ENCODE measurements at places on chromosomes 7 and 10.

DNA sequence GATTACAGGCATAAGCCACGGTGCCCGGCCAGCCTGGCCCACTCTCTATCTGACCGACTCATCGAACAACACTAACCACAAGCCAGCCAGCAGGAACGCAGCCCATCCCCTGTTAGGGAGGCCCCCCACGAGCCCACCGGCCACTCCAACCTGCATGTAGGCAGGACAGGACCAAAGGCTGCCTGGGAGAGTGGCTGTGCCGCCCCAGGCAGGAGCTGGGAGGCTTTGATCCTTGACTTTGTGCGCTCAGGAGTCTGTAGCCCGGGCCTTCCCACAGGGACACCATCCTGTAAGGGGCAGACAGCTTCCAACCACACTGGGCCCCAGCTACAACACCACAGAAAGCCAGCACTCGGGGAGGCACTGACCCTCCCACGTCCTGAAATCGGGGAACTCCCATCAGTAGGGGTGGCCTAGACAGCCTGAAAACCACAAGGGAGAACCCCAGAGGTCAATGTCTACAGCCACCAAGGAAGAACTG, 29.4 kb downstream of the GRID1 start:
- DNase-seq: no peak

- no peak for DNase-seq
Measured at GRCh38 chr7:108598914-108599580, 29.4 kb downstream of the DNAJB9 start.

GRCh38 chr10:44467090-44467489, 82.2 kb upstream of the CXCL12 start:
- DNase-seq: no peak

- no peak for DNase-seq
Measured at GRCh38 chr7:111090846-111091245, at the start of gene LRRN3. Gene LRRN3, plus strand, starts transcription at chr7:111091127. Its CDS starts 31,646 bp downstream, at chr7:111122773.

- no peak for DNase-seq
Measured at GRCh38 chr7:20474249-20474648, 141.2 kb upstream of the ABCB5 start.

DNA sequence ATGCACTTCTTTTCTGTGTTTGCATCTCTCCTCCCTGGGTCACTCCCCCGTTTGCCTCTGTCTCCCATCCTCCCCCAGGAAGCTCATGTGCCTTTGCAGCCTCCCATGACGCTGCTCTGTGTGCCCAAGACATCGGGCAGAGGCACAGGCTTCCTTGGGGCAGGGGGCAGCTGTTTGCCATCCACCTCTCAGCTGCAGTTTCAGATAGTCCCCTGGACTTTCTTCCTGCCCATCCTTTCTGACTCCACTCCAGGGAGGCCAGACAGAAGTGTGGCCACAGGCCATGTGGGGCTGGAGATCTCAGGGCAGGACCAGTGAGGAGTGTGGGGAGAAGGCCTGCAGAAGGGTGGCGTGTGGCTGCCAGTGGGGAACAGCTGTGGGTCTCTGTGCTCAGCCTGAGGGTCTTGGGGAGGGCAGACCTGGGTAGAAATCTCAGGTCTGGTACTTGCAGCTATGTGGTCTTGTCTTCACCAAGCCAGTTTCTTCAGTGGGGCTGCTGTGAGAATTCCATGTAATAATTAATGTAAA, 10.6 kb upstream of the SAMD8 start:
- DNase-seq: no peak

DNA sequence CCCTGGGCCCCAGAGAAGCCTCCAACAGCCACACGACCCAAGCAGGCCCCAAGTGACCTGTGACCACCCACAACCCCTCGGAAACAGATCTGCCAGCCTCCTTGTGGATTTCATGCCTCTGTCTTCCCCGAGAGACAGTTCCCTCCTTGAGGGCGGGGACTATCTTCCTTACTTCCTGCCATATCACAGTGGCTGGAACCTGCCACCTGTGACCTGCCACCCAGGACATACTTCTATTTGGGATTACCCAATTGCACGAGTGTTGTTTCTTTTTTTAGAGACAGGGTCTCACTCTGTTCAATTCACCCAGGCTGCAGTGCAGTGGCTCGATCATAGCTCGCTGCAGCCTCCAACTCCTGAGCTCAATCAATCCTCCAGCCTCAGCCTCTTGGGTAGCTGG, 25.9 kb downstream of the TNRC18 start:
- DNase-seq: no peak

DNA sequence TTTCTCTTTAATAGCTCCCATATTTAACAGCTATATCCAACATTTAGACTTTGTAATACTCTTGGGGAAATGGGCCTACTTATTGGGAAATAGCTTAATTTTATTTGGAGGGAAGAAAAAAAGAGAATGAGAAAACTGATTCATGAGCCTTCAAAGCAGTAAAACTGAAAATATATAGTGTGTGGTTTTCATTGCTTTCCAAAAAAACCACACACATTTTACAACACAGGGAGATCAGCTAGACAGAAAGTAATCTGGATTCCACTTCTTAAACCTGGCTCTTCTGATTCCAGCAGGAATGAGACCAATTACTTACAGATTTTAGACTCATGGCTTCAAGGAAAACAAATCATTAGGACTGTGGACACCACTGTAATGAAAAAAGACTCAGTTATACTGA, 48.7 kb downstream of the CH25H start:
- DNase-seq: no peak

DNA sequence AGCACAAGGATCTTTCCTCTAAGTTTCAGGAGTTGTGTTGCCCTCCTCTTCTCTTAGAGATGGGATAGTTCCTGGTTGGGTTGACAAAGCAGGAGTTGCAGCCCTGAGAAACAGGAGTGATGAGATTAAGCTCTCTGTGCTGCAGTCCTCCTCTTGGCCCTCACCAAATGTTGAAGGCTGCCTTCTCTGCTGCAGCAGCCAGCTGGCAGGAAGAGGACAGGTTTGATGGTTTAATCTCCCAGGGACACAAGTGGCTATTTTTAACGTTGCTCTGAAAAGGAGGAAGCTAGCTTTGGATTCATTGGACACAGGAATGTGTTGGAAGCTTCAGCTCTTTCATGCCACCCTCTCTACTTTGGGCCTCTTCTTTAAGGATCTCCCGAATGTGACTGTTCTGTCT, 9.4 kb downstream of the STRIP2 start:
- no peak for DNase-seq

- no peak for DNase-seq
Measured at GRCh38 chr10:123144697-123145541, 3.0 kb upstream of the HMX2 start.

DNA sequence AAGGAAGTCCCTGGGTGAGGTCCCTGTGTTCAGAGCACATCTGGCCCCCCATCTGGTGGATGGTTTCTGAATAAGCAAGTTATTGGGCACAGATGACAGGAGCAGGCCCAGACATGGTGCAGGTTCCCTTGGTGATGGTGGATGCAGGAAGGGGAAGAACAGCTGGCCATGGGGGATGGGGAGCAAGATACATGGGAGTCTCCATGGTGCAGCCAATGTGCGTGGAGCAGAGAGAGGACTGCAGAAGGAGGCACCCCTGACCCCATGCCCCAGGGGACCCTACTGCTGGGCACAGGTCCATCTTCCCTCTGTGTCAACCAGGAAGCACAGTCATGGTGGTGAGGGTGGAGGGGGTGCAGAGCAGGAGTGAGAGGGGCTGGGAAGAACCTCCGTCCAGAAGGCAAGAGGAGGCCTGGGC, 43.8 kb upstream of the RABGEF1 start:
- DNase-seq: no peak

- no peak for DNase-seq
Measured at GRCh38 chr10:117096599-117097201, 41.4 kb downstream of the VAX1 start.

DNA sequence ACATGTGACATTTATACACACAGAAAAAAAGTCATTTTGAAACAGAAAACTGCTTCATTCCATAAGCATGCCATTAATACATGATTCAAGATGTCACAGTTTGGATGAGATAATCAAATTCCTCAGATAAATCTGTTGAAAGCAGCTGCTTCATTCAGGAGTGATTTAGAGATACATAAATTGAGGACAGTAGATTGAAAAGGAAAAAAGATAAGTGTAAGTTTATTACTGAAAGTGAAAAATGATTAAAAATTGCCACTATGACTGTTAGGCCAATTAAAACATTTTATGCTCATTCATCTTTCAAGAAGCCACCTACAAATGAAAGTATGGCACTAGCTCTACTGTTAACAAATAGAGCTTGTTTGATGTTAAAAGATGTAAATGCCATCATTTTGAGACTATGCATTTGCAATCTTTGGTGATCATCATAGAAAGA, 136.9 kb upstream of the CDK6 start:
- no peak for DNase-seq

DNA sequence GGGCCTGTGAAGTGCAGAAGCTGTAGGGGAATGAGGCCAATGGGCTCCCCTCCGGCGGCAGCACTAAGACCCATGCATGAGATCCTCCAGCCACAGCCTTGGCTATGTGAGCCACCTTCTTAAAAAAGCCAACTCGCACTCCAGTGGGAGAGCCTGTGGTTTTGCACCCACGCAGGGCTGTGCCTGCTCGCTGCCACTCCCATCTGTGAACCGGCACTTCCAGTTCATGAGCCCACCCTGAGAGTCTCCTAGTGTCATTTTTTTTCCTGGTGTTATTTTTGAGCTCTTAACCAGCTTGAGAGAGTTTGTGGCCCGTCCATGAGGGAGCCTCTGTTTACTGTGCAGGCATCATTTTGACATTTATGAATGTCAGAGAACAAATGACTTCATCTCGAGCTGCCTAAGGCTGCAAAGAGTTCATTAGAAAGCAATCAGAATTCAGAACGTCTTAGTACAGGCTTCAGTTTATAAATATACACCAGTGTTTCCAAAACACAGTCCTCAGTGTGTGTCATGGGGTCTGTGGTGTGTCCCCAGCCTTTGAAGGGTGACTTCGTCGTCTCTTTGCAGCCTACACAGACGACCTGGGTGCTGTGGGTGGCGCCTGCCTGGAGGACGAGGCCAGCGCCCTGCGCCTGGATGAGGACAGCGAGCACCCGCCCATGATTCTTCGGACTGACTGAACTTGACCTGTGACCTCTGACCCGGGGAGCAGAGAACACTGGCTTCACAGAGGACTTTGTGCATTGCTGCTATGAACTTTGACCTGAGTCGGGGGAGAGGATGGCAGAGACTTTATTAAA, 40.4 kb downstream of the WIPI2 start:
- no peak for DNase-seq

GRCh38 chr7:353746-354325, 63.9 kb downstream of the FOXL3 start:
- no peak for DNase-seq

DNA sequence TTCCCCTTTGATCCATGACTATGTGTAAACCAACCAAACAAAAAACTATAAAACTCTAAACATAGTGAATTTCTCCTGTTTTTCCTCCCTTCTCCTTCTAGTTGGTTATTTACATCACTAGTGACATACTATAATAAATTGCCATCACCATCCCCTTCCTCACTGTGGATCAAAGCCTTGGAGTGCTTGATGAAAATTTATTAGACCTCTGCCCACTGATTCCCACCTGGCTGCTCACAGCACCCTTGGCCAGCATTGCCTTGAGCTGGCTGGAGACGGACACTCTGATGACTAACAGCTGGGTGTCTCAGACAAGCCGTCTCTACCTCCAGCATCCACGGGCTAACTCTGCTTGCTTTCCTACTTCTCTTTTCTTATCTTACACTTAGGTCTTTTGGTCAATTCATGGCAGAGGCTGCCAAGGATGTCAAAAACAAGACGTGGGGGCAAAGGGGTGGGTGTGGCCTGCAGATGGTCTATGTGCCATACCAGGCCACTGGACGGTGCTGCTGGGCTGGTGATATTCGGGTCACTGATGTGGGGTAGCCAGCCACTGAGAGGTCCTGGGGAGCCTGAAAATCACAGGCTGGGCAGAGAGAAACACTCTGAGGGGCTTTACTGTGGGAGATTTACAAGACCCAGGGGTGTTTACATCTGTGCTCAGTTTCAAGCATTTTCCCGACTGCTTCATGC, 207.8 kb downstream of the TAX1BP1 start:
- DNase-seq: no peak

DNA sequence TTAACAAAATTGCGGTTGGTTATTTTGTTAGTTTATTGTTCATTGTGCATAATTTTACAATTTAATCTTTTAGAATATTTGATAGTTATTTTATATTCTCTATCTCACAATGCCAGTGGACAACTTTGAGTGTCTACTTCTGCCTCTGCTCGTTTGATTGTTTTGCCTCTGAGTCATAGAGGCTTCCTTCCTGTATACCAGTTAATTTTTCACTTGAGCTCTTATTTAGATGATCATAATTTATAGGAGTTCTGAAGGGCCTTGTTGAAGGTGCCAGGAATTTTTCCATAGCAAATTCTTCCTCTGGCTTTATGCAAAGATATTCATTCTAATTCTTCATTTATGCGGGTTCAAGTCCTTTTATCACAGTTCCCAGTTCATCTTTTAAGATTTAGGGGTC, 5.2 kb upstream of the MALRD1 start:
- DNase-seq: no peak

DNA sequence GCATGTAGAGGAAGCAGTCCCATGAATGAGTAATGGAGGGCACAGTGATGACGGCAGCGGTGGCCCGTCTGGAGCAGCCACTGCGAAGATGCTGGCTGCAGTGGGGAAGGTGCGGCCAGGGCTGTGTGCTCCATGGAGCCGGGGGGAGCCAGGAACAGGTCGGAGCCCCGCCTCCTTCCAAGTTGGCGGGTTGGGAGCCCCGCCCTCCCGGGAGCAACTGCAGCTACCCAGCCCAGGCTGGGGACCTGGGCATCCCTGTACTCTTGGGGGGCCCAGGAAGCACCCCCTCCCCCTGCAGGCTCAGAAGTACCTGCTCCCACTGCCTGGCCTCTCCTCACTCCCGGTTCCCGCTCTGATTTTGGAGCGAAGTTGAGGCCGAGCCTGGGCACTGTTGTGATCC, 175.1 kb upstream of the ADCY1 start:
- DNase-seq: no peak

DNA sequence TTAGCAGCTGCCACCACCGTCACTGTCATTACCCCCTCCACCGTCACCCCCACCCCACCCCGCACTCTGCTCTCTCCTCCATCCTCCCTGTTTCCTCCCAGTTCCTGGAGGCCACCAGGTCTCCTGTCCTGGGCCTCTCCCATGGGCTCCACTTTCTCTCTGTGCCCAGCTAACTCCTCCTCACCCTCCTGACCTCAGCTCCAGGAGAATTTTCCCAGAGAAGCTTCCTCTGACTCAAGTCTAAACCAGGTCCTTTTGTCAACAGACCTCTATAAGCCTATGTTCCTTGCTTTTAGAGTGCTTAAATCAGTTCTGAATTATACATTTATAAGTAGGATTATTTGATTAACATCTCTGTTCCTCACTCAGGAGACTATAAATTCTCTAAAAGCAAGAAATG, 150.0 kb downstream of the ARHGAP12 start:
- DNase-seq: no peak

DNA sequence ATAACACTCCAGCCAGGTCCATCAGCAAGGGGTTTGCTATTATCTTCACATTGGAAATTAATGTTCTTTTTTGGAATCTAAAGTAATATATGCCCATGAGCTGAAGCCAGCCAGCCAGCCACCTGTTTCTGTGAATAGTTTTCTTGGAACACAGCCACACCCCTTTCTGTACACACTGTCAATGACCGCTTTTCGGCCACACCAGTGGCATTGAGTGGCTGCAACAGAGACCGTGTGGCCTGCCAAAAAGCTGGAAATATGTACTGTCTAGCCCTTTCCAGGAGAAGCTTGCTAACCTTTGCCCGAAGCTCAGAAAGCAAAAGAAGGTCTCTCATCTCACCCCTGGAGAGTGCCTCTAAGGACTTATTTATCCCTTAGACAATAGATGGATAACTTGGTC, 98.5 kb upstream of the NPS start:
- no peak for DNase-seq

Measured in activated CD4-positive, alpha-beta T cell treated with anti-CD3 and anti-CD28 coated beads for 24 hours (primary cell).